ENCODE measurements at places on chromosomes 5 and 9.

DNA sequence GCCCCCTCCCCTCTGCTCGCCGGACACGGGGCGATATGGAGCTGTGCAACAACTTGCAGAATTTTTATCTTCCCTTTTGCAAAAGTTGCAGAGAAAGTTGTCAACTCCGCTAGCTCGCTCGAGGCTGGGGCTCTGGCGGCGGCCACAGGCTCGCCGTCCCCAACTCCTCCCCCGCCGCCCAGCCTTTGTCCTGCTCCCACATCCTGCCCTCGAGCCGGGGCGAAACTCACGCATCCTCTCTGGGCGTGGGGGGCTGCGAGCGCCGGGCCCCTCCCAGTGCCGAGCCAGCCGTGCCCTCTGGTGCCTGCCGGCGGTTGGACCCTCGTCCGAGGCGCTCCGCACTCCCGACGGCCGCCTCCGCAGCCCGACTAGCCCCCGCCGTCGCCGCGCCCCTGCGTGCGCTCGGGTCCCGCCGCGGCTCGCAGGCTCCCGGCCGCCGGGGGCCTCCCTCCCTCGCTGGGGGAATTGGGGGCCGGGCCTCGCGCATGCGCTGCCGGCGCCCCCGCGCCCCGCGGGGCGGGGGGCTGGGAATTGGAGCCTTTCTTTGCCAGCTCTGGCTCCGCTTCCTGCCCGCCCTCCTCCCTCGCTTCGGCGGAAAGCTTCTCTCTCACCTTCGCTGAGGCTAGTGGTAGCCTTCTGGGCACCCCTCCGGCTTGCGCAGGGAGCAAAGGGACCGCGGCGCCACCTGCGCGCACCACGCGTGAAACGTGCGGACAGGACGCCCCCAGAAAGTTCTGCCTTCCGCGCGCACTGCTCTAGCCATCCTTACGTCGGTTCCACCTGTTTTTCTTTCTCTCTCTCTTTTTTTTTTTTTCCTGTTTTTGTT, at the start of gene CCNJL:
CCNJL (minus strand) TSS at position 431 of the 826 bp plus-strand sequence. CDS start 641 bp downstream, outside the sequence.
- DNase-seq = peak; percentile 88

GRCh38 chr5:33470544-33470943, 29.8 kb downstream of the TARS1 start:
- no peak for DNase-seq

DNA sequence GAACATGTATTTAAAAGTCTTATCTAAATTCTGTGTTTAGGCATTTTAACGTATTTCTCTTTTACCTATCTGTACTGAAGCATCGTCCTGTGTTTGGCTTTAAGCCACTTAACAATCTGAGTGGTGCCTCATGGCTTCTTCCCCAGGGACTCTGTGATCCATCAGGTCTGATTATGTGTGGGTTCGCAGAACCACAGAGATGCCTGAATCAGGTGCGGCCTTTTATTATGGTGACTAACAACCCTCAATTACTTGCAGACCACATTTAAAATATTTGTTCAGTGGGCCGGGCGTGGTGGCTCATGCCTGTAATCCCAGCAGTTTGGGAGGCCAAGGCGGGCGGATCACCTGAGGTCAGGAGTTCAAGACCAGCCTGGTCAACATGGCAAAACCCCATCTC, 39.6 kb upstream of the SAP30L start:
- DNase-seq = no peak

- DNase-seq = peak; percentile 70
Observed at GRCh38 chr5:60699609-60700415, at the start of gene DEPDC1B. DEPDC1B (minus strand) TSS chr5:60700166; CDS start chr5:60700093, 73 bp downstream.

DNA sequence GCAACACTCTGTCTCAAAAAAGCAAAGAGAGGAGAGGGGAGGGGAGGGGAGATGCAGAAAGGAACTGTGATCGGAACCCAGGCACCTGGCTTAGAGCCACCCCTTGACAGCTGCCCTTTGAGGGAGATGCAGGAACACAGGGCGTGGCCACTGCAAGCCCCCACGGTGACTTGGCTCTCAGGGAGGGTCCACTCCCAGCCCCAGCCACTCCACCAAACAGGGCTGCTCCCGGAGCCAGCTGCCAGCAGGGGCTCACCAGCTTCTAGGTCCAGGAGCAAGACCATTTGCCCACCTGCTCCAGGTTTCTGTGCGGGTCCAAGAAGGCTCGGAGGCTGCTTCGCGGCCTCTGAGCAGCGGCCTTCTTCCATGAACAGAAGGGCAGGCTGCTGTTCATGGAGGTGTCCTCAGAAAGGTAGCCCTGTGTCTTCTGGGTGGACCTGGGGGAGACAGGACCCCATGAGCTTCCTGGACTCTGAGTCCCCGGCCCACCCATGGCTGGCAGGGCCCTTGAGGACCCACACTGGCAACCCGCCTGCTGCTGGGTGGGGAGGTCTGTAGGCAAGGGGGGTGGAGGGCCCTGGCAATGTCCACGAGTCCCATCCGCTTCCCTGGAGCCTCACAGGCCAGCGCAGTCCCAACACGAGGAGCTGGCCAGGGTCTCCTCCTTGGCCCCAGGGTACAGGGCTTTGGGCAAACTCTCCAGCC, 7.9 kb downstream of the C9orf50 start:
- DNase-seq = no peak

DNA sequence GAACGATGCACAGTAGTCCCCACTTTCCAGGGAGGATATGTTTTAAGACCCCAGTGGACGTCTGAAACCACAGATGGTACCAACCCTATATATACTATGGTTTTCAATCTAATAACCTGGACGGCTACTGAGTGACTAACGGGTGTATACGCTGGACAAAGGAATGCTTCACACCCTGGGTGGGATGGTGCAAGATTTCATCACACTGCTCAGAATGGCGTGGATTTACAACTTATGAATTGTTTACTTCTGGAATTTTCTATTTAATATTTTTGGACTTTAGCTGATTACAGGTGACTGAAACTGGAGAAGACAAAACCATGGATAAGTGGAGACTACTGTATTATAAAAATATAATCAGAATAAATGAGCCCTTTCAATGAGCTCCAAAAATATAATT, 147.6 kb upstream of the TRIM32 start:
- no peak for DNase-seq

All from HuH-7.5 (cell line).